ENCODE measurements at places on chromosomes 13 and 19.

- no peak for DNase-seq
Observed at GRCh38 chr13:99004978-99005377, 27.1 kb upstream of the DOCK9 start.

- DNase-seq: peak; percentile 56
Observed at GRCh38 chr13:50592412-50593155, 250.9 kb downstream of the DLEU7 start.

DNA sequence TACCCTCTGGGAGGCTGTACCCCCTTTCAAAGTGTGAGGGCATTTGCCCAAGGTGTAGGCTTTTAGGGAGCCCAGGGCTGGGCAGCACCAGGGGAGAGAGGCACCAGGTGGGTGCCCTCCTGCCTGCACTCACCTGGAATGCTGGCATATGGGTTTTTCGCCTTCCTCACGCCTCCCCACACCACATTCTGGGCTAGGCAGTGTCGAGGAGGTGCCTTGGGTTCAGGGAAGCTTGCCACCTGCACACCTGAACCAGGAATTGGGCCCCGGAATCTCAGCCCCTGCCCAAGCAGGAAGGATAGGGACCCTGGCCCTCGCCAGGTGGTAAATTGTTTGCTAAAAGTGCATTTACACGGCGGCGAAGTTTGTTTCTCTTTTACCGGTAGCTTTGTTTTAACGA lies 5.1 kb upstream of the TSHZ3 start:
- no peak for DNase-seq

DNA sequence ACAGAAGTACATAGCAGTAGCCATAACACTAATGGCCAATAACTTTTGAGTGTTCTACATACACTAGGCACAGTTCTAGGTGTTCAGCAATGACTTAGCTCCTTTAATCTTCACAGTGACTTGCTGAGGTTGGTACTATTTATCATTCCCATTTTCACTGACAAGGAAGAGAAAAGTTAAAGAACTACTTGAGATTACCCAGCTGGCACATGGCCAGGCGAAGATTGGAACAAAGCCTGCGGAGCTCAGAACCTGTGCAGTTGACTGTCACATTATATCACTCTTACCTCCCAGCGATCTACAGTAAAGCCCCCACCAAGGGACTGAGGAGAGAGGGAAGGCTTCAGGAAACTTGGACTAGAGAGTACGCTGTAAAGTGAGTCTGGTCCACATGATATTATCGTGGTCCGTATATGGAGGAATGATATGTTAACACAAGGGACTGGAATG lies 42.4 kb upstream of the WDFY2 start:
- no peak for DNase-seq

DNA sequence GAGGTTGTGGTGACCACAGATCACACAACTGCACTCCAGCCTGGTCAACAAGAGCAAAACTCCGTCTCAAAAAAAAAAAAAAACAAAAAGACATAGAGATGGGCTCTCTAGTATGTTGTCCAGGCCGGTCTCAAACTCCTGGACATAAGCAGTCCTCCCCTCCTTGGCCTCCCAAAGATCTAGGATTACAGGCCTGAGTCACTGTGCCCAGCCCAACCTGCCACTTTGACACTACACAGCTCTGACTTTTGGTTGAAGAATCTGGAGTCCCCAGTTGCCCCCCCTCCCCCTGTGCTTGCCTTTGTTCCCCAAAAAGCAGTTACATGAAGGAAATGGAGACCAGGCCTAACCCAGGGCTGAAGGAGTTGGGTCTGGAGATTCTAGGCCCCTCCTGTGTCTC lies 12.9 kb downstream of the CARM1 start:
- DNase-seq: peak; percentile 32

- no peak for DNase-seq
Observed at GRCh38 chr13:33367926-33368325, 82.4 kb upstream of the STARD13 start.

DNA sequence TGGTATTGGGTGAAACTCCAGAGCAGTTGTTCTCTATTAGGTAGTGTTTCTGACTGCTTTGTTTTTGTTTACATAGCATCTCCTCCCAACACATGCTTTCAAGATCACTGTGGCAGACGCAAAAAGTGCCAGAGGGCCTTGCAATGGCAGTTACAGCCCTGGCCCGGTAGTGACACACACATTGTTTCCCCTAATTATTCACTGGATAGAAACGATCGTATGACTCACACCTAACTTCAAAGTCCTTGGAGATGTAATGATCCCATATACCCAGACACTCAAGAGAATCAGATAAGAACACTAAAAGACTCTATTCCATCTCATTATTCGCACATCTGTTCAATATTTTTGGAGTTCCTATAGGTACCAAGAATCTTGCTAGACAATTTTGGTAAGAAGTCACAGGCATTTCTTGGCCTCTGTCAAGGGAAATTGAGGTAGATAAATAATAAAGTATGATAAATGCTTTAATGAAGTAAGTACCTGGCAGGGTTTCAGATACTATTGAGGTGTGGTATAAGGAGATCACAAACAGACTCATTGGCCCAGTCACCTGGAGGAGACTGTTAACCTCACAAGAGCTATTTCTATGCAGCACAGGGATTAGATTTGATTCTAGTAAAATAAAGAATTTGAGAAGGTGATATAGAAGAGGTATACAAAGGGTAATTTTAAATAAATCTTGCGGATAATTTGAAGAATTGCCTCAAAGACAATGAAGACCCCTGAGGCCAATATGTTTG lies 485.3 kb downstream of the SLITRK6 start:
- DNase-seq: peak; percentile 19

- DNase-seq: no peak
Observed at GRCh38 chr19:271856-272255, 19.3 kb downstream of the PLPP2 start.

DNA sequence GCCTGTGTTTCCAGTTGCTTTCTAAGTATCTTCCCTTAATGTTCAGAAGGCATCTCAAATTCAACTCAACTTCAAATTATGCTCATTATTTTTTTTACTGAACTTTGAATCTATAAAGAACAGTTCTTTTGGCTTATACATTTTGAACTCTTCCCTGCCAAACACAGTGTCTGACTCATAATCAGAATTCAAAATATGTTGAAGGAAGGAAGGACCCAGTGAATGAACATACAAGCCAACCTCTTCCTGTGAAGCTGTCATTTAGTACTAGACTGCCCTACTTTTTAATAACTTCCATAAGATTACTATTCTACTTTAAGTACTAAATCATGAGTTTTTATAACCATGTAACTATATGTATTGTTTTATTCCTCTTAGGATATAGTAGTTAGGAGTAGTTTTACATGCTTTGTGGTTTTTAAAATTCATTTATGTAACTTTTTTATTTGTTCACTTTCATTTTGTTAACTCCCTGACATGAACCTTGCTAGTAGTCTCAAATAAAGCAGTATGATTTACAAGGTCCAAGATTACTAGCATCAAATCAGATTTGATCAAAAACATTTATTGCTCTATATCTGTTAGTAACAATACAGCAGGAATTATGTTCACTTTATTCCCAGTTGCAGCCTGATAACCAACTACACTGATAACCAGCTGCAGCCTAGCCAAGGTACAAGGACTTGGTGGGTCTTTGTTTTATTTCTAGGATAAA lies 6.4 kb downstream of the NUDT15 start:
- no peak for DNase-seq

GRCh38 chr19:42129399-42130253 lies 2.6 kb downstream of the POU2F2 start:
- no peak for DNase-seq

DNA sequence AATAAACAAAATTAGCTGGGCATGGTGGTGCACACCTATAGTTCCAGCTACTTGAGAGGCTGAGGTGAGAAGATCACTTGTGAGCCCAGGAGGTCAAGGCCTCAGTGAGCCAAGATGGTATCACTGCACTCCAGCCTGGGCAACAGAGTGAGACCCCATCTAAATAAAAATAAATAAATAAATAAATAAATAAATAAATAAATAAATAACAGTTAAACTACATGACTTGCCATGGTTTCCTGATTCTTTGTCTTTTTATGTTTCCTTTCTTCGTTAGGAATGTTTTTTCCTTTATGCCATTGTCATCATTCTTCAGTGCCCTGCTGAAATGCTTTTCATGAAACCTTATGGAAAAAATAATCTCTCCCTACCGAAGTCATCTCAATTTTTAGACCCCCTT lies 35.2 kb upstream of the CXCL17 start:
- DNase-seq: no peak

- DNase-seq: no peak
Observed at GRCh38 chr13:41701676-41702075, 244.3 kb downstream of the RGCC start.

DNA sequence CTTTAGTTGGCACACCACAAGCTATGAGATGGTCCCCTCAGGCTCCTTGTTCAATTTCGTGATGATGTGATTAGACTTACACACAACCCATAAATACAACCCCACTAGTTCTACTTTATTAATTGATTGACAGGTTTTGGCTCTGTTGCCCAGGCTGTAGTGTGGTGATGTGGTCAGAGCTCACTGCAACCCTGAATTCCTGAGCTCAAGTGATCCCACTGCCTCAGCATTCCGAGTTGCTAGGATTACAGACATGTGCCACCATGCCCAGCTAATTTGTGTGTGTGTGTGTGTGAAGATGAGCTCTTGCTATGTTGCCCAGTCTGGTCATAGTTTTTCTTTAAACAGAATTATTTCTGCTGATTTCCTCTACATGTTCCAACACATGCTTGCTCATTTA lies 17.5 kb upstream of the HTR2A start:
- no peak for DNase-seq

DNA sequence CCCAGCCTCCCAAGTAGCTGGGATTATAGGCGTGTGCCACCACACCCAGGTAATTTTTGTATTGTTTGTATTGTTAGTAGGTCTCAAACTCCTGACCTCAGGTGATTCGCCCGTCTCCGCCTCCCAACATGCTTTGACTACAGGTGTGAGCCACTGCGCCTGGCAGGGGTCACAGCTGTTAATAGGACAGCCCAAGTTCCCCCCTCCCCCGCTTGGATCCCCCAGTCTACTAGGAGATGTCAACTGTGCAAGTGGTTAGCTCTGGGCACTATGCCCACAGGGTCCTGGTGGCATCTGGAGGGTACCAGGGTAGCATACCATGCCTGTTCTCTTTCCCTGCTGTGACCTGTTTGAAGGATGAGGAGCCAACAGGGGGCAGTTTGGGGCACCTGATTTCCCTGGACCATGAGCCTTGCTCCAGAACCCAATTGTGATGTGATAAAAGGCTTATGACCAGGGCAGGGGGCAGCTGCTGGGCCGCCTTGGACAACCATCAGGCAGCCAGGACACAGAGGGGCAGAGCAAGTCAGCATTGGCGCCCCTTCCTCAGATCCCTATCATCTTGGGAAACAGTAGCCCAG lies at the start of gene TSPAN16:
TSS of gene TSPAN16 (plus strand) at position 496 of the 581 bp plus-strand sequence. CDS start 138 bp downstream, outside the sequence.
- no peak for DNase-seq

DNA sequence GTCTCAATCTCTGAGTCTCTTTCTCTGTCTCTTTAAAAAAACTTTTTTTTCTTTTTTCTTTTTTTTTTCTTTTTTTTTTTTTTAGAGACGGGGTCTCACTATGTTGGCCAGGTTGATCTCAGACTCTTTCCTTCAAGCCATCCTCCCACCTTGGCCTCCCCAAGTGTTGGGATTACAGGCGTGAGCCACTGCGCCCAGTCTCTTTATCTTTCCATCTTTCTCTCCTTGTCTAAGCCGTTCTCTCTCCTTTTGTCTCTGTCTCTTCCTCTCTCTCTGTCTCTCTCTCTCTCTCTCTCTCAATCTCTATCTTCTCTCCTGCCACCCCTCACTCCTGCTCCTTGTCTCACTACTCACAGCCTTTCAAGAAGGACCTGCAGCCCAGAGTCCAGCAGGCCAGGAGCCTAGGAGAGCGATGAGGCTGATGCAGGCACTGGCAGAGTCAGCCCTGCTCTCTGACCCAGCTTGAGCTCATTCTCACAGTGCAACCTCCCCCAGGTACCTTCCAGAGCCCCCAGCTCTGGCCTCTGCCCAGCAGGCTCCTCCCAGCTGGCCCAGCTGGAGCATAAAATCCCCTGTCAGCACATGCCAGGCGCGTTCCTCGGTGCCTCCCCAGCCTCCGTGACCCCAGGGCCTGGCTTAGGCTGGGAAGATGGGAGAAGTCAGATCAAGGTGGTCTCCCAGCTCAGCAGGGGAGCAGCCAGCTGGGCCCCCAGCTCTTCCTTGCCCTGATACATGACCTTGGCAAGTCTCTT lies at the start of gene NPHS1:
TSS of gene NPHS1 (minus strand) at position 476 of the 752 bp plus-strand sequence. CDS start 667 bp downstream, outside the sequence.
- no peak for DNase-seq

GRCh38 chr13:46751811-46752635 lies 44.9 kb downstream of the ESD start:
- peak; percentile 10 for DNase-seq

GRCh38 chr13:28650284-28650683 lies 8.6 kb upstream of the POMP start:
- no peak for DNase-seq

GRCh38 chr13:63690672-63691071 lies 2275.0 kb upstream of the PCDH20 start:
- DNase-seq: no peak

DNA sequence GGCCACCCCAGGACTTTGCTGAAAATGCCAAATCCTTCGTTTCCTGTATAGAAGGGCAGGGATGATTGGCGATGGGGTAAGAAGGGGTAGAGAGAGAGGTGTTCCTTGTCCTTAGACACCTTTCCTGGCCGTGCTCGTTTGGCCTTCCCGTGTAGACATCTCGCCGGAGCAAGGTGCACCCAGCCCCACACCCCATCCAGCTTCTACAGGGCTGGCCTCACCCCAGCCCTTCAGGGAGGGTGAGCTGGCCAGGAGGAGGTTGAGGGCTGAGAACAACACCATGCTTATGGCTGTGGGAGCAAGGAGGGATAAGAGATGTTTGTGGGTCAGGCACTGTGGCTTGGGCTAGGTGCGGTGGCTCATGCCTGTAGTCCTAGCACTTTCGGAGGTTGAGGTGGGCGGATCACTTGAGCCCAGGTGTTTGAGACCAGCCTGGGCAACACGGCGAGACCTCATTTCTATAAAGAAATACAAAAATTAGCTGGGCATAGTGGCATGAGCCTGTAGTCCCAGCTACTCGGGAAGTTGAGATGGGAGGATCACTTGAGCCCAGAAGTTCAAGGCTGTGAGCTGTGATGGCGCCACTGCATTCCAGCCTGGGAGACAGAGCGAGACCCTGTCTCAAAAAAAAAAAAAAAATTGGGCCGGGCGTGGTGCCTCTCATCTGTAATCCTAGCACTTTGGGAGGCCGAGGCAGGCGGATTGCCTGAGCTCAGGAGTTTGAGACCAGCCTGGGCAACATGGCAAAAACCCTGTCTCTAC lies 15.5 kb downstream of the SMARCA4 start:
- no peak for DNase-seq

DNA sequence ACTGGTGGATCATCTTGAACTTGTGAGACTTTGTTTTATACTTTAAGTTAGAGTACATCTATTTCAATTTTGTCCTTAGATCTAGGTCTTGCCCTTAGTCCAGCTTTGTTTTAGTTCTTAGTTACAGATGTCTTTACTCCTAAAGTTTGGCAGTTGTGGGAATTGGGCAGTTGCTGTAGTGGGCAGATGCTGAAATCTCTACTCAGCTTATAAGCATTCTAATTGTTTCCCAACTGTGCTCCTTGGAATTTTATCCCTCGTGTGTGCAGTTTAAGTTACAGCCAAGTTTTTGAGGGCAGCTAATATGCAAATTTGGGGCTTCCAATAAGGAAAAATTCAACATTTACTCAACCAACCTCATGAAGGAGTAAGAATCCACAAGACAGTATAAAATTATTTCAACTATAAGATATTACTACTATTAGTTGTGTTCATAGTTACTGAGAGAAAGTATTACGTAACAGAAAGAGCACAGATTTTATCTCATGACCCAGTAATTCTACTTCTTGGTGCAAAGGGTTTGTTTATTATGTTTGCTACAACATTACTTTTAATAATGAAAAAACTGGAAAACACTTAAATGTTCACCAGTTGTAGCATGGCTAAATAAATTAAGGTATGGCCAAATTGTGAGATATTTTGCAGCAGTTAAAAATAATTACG lies 32.9 kb downstream of the CCDC122 start:
- DNase-seq: no peak

Measured in HS-5 (cell line).